ENCODE measurements at places on chromosomes 3 and 15. TPM values are rescaled to one million over a fixed set of nuclear protein-coding genes. Genes with fewer than 3 reads are reported as not detected.

Gene RARRES1
- 0.96 TPM for polyA plus RNA-seq

Gene ROBO1
- polyA plus RNA-seq = 12.0 TPM

Gene CPNE9
- not detected for polyA plus RNA-seq

Gene GPR156
- polyA plus RNA-seq = 0.10 TPM

Gene SHC4
- 0.12 TPM for polyA plus RNA-seq

Gene CLSTN2
- polyA plus RNA-seq = 0.20 TPM

Gene LYSMD2
- 5.2 TPM for polyA plus RNA-seq

Gene CRABP1
- 0.11 TPM for polyA plus RNA-seq

Gene MRAS
- 2.4 TPM for polyA plus RNA-seq

Gene TMCO5A
- not detected for polyA plus RNA-seq

Gene CPOX
- 9.6 TPM for polyA plus RNA-seq

Gene MAP1A
- polyA plus RNA-seq = 0.78 TPM

Gene ECE2
- not detected for polyA plus RNA-seq

Gene C2CD4A
- 0.13 TPM for polyA plus RNA-seq

Gene ANKRD28
- polyA plus RNA-seq = 9.2 TPM

Gene ITIH1
- not detected for polyA plus RNA-seq

Gene CILP
- polyA plus RNA-seq = 0.75 TPM

Gene IL12A
- polyA plus RNA-seq = 7.5 TPM

Gene AADAC
- 0.75 TPM for polyA plus RNA-seq

Gene CELSR3
- polyA plus RNA-seq = 0.36 TPM

Gene ROPN1
- polyA plus RNA-seq = not detected

Gene TM6SF1
- 0.75 TPM for polyA plus RNA-seq

Gene CD200R1
- polyA plus RNA-seq = 1.5 TPM

Gene EPHB1
- 0.38 TPM for polyA plus RNA-seq

Gene RASGRF1
- 0.04 TPM for polyA plus RNA-seq

Gene INKA1
- 28.4 TPM for polyA plus RNA-seq

Gene SLC22A13
- polyA plus RNA-seq = 0.14 TPM

Gene SPESP1
- polyA plus RNA-seq = 1.2 TPM

Gene GMNC
- not detected for polyA plus RNA-seq

Gene GPR149
- not detected for polyA plus RNA-seq

Gene PDZRN3
- polyA plus RNA-seq = 13.9 TPM

Gene PLA1A
- polyA plus RNA-seq = 0.10 TPM

Gene CHP1
- polyA plus RNA-seq = 54.9 TPM

Gene ALAS1
- polyA plus RNA-seq = 36.4 TPM

Gene ITIH3
- polyA plus RNA-seq = 1.1 TPM

All from esophagus (tissue), 2 donors.